ENCODE measurements at places on chromosomes 4 and X.
A peak's percentile ranks its signal among the peaks of the same experiment; 100 is the strongest.

DNA sequence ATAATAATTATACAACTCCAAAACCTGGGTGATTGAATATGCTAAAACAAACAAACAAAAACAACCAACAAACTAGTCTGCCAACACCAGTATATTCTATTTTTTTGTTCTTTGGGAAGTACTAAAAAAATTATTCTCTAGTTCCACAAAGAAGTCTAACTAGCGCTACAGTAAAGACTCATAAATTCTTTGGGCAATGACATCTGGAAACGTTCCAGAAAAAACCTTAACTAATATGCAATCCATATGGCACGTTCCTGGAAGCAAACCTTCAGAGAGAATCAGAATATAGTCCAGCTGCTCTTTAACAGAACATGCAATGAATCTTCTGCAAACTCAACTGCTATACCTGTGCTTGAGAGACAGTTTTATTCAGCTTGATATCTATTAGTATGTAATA lies 500.1 kb downstream of the TRAM1L1 start:
- no peak for DNase-seq

GRCh38 chrX:70635227-70635626 lies 190.6 kb downstream of the DLG3 start:
- DNase-seq = no peak

- no peak for DNase-seq
These were observed 35.6 kb downstream of the COMMD8 start for GRCh38 chr4:47427935-47428334.

- no peak for DNase-seq
These were observed 369.4 kb downstream of the GASK1B start for GRCh38 chr4:157803421-157803820.

DNA sequence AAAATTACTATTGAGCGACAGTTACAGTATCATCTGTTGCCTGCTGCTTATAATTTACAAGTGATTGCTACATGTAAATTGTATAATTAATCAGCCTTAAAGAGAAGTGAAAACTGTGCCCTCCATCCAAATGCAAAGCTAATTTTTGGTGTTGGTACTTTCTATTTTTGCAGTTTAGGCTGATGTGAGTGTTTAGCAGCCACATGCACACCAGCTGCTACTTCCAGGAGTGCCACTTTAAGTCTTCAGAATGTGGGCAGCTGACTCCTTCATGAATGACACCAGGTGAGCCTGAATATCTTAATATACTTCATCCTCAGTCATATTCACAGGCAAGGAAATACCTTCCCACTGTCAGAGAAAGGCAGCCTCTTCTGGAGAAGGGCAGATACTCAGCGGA lies 149.8 kb upstream of the RASGEF1B start:
- DNase-seq = peak; percentile 37

DNA sequence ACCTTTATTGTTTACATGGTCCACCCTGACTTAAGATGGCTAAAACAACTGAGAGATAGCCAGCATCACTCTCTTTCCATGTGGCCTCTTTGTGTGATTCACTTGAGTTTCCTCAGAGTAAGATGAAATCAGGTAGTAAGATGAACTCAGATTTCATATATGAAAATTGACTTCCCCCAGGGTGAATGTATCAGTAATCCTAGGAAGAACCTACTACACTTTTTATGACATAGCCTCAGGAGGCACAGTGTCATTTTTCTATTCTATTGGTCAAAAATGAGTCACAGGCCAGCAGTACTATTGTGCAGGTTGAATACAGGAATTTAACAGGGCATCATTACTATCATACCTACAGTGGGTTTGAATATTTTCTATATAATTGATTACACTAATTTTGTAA lies 14.6 kb upstream of the SULT1E1 start:
- DNase-seq = no peak

DNA sequence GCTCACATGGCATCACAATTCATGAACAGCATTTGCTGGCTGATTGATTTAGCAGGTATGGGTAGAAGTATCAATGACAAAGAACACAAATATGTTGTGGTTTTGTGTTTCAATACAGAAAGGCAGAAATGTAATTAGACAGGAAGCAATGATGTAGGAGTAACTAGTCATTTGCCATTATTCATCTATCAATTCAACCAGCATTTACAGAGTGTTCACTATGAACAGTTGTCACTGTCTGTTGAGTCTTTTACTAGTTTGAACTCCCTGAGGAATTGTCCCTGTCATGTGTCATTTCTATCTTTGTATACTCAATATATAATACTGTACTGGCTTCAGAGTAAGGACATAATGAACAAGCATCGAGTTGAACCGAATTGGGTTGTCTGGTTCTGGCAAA lies 51.5 kb upstream of the ARHGAP24 start:
- no peak for DNase-seq

- peak; percentile 29 for DNase-seq
These were observed 70.5 kb downstream of the HADH start for GRCh38 chr4:108060164-108060563.

All from NAMALWA (cell line).